Fibroblast of mammary gland (primary cell): ENCODE measurements at places on chromosomes 5 and 9.

DNA sequence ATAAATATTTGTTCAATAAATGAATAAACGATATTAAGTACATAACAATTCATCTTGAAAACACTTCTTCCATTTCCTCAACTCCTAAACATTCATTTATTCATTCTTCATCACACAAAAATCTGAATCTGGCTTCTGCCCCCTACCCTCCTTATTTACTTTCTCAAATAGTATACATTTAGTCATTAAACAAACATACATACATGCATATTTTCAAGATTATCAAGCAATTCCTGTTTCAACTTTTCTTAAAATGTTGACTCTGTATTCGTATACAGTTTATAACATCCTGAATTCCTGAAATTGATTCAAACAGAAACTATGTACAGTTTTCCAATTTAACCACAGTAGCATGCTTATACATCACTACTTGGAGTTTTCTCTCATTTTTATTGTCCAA lies 129.0 kb downstream of the MUSK start:
- peak; percentile 73 for DNase-seq

DNA sequence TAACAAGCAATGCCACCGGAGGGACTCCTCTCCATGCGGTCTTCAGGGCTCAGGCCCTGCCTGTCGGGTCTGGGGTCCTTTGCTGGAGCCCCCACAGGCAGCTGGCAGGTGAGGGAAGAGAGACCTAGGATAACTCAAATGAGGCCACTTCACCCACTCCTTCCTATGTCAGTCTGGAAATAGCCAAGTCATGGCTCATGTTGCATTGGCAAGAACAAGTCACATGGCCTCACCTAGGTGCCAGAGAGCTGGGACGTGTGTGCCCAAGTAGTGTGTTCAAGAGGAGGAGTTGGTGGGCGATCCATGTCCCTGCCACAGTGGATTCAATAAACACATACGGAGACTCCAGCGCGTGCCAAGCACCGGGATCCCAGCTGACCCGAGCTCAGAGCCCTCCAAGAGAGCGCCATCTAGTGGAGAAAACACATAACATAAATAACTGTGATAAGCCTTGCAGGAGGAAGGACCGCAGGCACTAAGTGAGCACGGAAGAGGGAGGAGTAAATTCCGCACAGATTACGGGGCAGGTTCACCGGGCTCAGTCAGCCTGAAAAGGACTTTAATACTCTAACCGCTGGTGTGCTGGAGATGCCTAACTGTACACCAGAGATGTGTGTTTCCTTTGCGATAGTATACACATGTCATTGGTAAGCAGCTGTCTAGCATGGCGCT lies 580.8 kb downstream of the CCDC171 start:
- peak; percentile 67 for DNase-seq

GRCh38 chr9:109557481-109557880 lies 59.4 kb upstream of the PTPN3 start:
- DNase-seq, result no peak

DNA sequence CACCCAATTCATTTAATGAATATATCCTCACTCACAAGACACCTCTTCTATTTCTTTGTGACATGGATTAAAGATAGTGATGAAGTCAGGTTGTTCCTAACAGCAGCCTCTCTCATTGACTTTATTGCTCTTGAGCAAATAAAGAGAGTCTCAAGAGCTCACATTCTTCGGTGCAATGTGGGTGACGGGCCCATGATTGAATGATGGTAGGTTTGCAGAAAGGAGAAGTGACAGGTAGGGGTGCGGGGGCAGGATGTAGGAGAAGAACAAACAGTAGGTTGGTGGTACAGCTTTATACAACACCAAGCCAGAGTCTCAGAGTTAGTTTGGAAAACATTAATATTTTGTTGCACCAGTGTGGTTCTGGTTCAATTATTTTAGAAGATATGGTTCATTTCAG lies 122.2 kb downstream of the SLIT3 start:
- no peak for DNase-seq

GRCh38 chr9:125825762-125826161 lies 78.6 kb downstream of the PBX3 start:
- no peak for DNase-seq

- DNase-seq, result no peak
Observed at GRCh38 chr5:120926471-120926870, 462.4 kb downstream of the PRR16 start.

- DNase-seq, result peak; percentile 57
Observed at GRCh38 chr5:179300581-179301180, 44.6 kb downstream of the ADAMTS2 start.

GRCh38 chr9:35829084-35829763 lies at the start of gene TMEM8B:
TMEM8B (plus strand) TSS chr9:35829228; CDS start chr9:35829448, 220 bp downstream.
- peak; percentile 80 for DNase-seq

GRCh38 chr9:88800329-88800682 lies 191.0 kb upstream of the S1PR3 start:
- DNase-seq, result no peak

GRCh38 chr9:105449081-105449480 lies 1.2 kb downstream of the FSD1L start:
- peak; percentile 6 for DNase-seq

DNA sequence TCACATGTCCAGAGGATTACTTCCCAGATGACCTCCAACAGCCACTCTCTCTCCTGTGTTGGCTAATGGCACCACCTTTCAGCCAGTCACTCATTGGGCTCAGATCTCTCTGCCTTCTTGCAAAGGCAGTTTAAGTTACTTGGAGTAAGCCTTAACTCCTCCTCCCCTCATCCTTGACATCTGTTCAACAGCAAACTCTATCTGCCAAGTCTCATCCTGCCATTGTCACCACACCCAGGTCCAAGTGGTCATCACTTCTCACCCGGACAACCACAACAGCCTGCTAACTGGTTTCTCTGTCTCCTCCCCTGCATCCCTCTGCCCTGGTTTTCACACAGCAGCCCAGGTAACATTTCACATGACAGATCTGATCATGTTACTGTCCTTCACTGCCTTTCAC lies 58.5 kb downstream of the DCP2 start:
- no peak for DNase-seq

GRCh38 chr5:37816331-37816730 lies 23.5 kb downstream of the GDNF start:
- no peak for DNase-seq

GRCh38 chr5:61549530-61549929 lies 217.5 kb downstream of the ZSWIM6 start:
- DNase-seq, result no peak

DNA sequence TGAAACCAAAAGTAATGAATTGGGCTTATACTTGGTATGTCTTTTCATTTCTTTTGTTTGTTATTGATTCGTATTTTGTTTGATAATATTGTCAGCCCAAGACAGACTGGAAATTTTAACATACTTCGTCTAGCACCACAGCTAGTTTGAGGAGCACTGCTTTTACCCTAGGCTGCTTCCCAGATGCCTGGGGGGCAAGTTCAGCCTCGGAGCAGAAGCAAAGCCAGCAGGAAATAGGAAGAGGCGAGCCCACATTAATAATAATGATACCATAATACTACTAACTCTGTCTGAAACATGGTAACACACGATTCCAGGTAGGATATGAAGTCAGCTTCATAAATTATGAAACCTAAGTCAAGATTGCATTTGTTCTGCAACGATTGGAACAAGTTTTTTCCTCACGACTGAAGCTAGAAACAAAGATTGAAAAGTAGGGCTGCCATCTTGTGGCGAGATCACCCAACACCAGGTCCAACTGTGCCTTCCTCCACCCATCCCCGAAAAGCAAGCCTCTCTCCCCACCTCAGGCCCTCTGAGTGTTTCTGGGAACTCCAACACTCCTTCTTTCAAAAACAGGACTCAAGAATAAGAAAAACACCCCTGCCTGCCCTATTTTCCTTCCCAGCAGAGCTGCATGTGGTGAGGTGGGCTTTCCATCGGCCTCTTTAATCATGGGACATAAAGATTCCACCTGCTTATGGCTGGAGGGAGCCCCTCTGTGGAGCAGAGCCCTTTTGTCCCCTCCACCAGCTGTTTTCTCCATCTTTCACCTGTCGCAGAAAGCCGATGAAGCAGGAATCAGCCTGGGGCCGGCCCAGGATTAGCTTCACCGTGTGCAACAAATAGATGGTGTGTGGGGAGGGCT lies 236.4 kb downstream of the CAAP1 start:
- peak; percentile 18 for DNase-seq

DNA sequence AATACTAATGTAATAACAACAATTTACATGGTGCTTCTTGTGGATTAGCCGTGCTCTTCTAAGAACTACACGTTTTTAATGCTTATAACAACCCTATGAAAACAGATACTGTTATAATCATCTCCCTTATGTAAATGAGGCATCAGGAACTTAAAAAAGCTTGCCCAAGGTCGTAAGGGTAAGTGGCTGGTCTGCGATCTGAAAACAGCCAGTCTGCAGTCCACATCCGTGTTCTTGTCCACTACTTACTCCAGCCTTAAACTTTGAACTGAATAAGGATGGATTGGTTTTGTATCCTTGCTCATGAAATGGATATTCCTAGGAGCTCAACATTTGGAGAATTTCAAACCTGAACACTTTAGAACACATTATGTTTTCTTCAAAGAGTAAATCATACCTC lies 26.7 kb downstream of the PAM start:
- DNase-seq, result no peak

DNA sequence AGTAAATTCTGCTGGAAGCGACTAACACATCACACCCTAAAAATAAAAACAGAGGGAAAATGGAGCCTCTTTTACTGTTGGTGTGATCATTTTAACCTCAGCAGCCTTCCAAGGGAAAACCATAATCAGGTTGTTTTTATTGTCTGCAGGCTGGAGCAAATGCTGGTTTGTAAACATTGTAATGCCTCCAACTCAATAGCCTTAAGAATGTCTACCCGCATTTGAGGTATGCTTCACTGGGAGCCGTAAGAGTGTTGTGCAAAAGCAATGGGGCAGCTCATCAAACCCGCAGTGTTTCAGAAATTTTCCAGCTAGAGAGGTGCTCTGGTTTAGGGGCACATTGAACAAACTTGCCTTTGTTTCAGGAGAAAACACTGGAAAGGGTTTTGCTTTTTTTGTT lies 17.0 kb downstream of the NIM1K start:
- no peak for DNase-seq

DNA sequence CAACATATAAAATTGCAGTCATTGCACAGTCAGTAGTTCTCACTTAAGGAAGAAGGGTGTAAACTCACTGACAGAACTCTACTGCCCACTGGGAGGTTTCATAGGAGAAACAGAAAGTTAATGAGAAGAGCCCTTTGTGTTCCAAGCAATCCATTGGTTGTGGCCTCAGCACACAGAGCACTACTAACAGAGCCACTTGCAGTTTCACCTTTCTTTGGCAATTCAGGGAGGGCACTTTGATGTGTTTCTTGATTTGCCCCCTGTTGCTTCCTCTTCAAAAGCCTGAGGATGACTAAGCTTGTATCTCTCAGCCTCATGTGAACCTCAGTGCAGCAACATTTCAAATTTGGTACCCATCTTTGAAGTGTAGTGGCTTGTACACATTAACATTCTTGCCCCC lies 409.4 kb downstream of the DMRTA1 start:
- no peak for DNase-seq

DNA sequence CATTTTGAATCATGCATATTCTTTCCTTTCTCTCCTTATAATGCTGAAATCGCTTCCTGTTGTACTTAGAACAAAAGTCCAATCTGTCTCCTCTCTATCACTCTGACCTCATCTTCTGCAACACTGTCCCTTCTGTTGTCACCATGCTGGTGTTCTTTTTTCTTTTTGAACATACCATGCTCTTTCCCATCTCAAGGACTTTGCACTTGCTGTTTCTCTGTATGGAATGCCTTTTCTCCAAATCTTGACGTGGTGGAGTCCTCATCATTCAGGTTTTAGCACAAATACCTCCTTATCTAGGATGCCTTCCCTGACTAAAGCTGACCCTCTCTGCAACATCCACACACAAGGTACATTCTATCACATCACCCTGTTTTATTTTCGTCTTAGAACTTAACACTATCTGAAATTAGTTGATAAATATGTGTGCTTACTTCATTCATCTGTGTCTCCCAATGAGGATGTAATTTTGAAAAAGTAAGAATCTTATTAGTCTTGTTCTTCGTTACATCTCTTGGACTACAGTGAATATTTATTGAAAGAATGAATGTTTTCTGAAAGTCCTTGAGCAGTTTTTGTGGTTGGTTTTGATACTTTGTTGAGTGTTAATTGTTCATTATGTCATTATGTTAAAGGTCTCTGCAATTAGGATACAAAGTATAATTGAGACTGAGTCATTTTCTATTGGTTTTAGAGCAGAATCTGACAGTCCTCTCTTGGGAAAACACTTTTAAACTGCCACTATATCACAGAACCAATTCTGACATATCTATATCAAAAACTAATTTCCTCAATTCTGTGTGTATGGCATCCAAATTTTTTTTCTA lies 145.3 kb upstream of the RASA1 start:
- DNase-seq, result no peak

GRCh38 chr9:118609355-118610044 lies 759.7 kb downstream of the BRINP1 start:
- DNase-seq, result peak; percentile 69

- no peak for DNase-seq
Observed at GRCh38 chr9:135596211-135596610, 34.7 kb downstream of the PAEP start.

GRCh38 chr5:138467711-138468132 lies 2.4 kb downstream of the EGR1 start:
- DNase-seq, result no peak

DNA sequence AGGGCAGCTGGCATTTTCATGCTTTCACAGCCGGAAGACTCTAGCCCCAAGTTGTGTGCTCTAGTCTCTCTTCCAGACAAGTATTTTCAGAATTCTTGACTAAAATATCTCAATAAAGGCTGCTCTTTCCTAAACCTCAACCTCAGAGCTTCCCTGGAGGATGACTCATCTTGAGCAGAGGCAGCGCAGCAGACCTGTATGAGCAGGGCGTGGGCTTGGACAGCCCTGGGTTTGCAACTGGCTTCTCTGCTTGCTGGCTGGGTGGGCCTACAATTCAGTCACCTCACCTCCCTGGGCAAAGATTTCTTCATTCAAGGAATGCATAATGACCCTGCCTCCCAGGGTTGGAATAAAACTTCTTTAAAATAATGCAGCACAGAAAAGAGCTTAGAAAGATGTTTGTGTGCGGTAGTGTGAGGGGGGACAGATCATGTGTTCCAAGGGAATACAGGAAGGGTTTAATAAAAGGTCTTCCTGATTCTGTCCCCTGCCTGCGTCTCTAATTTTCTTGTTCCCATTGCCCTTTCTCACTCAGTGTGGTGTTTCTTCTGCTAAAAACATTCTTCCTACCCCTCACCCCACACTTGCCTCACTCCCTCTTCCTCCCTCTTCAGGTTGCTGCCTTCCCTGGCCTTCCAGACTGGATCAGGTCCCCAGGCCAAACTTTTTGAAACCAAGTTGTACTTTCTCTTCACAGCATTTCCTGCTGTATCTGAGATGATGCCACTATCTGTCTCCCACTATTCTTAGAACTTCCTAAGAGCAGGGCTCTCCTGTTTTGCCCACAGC lies 39.4 kb upstream of the MAP1B start:
- peak; percentile 77 for DNase-seq

- no peak for DNase-seq
Observed at GRCh38 chr9:124348831-124349230, 66.4 kb downstream of the PSMB7 start.

- no peak for DNase-seq
Observed at GRCh38 chr5:34728236-34728635, 72.1 kb downstream of the RAI14 start.

GRCh38 chr9:83505282-83505681 lies 32.9 kb downstream of the FRMD3 start:
- no peak for DNase-seq
